ENCODE measurements at places on chromosomes 2 and 18. TPM values are rescaled to one million over a fixed set of nuclear protein-coding genes. Genes with fewer than 3 reads are reported as not detected.

DNA sequence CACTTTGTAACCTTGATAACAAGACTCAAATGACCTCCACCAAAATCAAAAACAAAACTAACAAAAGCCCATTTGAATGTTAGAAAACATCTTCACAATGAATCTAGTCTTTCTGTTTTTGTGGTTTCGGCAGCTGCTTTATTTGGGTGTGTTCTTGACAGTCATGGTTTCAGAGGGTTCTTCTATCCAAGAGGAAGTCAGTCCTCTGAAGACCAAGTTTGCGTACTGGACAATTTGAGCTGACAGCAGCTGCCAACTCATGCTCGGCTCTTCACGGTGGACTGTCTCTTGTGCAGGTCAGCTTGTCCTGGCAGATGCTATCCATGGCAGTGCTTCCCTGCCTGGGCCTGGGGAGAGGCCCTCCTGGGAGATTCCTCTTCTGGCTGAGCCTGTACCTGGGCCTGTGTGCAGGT, 91.0 kb downstream of the TMEM17 start:
- no peak for DNase-seq

GRCh38 chr2:180983468-180984242, 3.2 kb downstream of the UBE2E3 start:
- DNase-seq, result peak; percentile 74

GYPC gene
- total RNA-seq, result 84.6 TPM

ONECUT2 gene
- 1.3 TPM for total RNA-seq

DNA sequence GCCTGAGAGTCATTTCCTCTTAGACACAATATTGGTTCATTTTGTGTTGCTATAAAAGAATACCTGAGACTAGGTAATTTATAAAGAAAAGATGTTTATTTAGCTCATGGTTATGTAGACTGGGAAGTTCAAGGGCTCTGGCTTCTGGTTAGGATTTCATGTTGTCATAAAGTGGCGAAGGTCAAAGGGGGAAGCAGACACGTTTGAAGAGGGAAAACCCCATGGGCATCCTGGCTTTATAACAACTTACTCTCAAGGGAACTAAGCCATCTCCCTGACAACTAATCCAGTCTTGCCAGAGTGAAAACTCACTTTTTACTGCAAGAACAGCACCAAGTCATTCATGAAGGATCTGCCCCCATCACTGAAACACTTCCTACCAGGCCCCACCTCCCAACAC, 89.7 kb upstream of the RNF152 start:
- no peak for DNase-seq

OTX1 gene
- 0.64 TPM for total RNA-seq

DNA sequence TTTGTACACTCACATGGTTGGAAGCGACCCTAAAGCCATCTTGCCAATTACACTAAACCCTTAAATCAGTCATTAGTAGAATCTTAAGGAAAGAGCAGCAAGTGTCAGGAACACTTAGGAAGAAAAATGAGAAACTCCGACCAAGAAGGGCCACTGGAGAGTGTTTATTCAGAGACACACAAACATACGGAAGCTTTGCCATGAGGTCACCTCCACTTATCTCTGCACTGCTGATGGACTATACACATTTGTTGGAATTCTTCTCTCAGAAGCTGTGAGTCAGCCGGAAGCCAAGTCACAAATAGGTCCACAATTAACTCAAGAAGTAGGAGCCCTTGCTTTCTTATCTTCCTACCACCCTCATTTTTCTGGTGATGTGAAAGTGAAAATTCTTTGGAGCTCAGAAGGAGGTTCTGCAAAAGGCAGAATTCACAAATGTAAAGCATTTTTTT, 21.6 kb downstream of the BMP10 start:
- DNase-seq, result peak; percentile 78

VWA3B gene
- not detected for total RNA-seq

- DNase-seq, result no peak
Measured at GRCh38 chr2:163593982-163594381, 141.8 kb downstream of the FIGN start.

- peak; percentile 11 for DNase-seq
Measured at GRCh38 chr2:32678825-32679224, 51.0 kb downstream of the TTC27 start.

GRCh38 chr2:109513749-109514588, 99.8 kb downstream of the SEPTIN10 start:
- no peak for DNase-seq

GRCh38 chr2:70668911-70669310, 99.1 kb downstream of the ADD2 start:
- DNase-seq, result no peak

SP140 gene
- total RNA-seq, result not detected

- no peak for DNase-seq
Measured at GRCh38 chr2:105336786-105337121, 586 bp upstream of the C2orf49 start.
